Activated naive CD4-positive, alpha-beta T cell treated with anti-CD3 and anti-CD28 coated beads, Interleukin-2, amount 50 U/mL, for 16 hours (primary cell): ENCODE measurements at places on chromosomes 3 and 15.
A peak's percentile ranks its signal among the peaks of the same experiment; 100 is the strongest.

DNA sequence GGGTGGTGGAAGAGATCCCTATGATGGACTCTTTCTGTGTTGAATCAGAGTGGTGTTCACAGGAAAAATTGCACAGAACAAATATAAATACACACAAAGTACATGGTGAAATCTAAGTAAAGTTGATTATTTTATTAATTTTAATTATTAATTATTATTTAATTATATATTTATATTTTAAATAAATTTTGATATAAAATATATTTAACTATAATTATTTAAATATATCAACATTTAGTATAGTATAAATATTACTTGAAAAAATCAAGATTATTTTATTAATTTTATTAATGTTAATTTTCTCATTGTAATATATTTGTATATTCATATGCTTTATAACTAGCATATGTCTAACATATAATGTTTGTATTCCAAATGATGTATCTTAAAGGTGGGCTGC lies 11.3 kb upstream of the ATP10A start:
- DNase-seq = no peak

GRCh38 chr15:31276596-31277298 lies 49.9 kb upstream of the KLF13 start:
- DNase-seq = no peak

GRCh38 chr3:175735866-175736265 lies 876.7 kb downstream of the NAALADL2 start:
- no peak for DNase-seq

- no peak for DNase-seq
Observed at GRCh38 chr3:172679599-172679998, 31.3 kb downstream of the NCEH1 start.

GRCh38 chr3:175716446-175716845 lies 857.3 kb downstream of the NAALADL2 start:
- DNase-seq = no peak

GRCh38 chr3:109118584-109118983 lies 650 bp upstream of the MORC1 start:
- DNase-seq = no peak

DNA sequence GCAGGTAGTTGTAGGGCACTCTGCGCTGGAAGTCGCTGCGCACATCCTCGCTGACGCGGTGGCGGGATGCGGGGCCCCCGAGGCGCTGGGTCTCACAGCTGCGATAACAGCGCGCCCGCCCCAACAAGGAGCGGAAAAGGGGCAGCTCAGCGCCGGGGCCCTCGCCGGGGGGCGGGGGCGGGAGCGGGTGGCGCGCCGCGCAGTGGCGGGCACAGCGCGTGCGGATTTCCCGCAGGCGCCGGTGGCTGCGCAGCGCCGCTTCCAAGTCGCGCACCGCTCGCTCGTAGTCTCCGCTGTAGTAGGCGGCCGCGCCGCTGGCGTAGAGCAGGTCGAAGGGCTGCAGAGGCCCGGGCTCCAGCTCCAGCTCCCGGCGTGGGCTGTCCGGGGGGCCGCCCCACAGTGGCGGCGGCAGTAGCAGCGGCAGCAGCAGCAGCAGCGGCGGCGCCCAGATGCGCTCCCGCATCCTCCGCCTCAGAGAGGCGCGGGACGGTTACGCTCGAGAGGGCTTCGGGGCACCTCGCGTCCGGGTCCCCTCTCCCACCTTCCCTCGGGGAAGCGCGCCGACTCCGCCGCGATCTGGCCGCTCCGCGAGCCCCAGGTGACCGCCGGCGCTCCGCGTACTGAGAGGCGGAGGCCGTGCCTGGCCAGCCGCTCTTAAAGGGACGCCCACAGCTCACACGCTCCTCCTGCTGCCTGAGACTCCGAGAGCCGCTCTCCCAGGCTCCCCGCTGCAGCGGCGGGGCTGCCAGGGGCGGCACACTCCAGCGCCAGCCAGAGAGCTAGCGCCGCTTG lies at the start of gene P3H2:
P3H2 (minus strand) TSS at position 629 of the 792 bp plus-strand sequence; CDS start at position 463, 166 bp downstream.
- peak; percentile 15 for DNase-seq

GRCh38 chr3:100081986-100082692 lies 32.2 kb downstream of the FILIP1L start:
- DNase-seq = no peak
